ENCODE measurements at places on chromosomes 6 and 20.

DNA sequence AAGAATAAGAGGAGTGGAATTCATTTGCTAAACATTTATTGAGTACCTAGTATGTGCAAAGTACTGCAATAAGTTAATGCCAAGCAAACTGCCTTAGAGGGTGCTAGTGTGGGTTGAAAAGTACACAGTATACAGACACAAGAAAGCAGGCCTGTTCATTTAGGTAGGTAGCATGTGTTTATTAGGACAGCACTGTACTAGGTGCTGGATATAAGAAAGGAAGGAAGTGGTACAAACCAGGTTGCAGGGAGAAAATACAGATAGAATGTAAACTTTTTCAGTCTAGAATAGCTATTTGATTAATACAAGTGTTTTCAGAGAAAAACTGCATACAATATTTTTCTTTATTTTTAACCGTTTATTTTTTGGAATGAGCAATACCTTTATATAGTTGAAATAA is 68.1 kb downstream of the PHF20 start:
- DNase-seq: no peak

GRCh38 chr6:168322966-168323365 is 3.4 kb upstream of the DACT2 start:
- no peak for DNase-seq

DNA sequence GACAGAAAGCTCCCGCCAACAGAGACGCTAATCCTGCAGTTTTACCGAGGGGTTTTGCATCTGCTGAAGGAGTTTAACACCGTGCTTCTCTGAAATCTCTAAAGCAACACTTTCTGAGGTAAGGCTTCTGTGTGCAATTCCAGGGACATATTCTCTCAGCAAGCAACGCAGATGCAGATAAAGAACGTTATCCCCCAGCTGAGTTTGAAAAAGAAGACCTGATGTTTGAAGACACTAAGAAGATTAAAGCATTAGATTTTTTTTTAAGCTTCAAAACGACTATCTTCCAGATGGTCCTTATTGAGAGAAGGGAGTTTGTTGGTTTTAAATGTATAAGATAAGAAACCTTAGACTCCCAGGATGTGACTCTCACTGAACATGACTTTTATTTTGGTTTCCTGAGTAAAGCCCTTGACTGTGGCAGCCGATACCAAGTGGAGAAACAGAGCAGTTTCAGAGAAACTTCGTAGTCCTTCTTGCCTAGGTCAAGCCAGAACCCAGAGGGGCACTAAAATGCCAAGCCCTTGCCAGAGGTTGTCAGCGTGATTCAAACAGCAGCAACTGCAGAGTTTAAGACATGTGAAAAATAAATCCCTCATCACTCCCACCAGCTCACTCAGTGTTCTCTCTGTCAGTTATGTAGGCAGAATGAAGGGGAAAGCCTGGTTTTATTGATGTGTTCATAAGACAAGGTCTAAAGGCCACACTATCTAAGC is 353.3 kb upstream of the CNR1 start:
- DNase-seq: no peak

DNA sequence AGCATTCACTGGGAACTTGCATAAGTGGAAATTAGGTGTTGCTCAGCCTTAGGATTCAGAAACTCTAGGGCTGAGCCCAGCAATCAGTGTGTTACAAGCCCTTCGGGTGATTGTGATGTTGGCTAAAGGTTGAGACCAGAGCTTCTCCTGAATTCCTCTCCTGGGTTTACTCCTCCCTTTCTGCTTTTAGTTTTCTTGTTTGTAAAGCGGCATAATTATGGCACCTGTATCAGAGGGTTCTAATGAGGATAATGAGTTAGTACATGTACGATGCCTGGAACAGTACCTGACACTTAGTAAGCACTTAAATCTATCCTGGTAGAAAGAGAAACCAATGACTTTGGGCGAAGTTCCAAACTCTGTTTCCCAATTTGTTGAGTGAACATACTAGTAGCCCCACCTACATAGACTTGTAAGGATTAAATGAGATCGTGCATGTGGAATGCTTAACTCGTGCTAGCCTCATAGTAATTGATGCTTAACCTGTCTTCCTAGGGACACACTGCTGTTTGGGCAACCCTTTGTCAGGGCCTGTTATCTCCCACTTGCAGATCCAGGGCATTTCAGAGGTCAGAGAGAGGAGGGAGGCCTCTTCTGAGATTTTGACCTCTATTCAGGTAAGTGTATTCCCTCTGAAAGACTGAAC is 932 bp upstream of the EZR start:
- DNase-seq: no peak

GRCh38 chr20:14406495-14406894 is 69.1 kb upstream of the FLRT3 start:
- DNase-seq: no peak

GRCh38 chr6:46324706-46325105 is 153.9 kb upstream of the ENPP5 start:
- no peak for DNase-seq

- DNase-seq: no peak
Observed at GRCh38 chr6:1538810-1539478, 70.8 kb upstream of the FOXC1 start.

GRCh38 chr6:159184559-159184958 is 15.4 kb downstream of the FNDC1 start:
- DNase-seq: no peak

DNA sequence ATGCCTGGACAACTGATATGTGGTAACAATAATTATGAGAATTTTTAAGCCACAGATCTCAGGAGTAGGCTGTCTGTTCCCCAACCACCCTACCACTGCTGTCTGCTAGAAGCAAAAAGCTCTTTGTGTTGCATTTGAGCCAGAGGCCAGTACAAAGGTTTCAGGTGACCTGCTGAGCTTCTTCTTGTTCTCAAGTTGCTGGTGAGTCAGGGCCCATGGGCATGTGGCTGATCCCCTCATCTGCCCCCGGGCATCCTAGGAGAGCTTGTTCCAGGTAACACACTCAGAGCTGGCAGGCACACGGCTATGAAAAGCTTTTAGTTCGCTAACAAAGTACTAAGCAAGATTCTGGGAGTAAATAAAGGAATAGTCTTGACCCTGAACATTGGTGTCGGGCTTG is 285.3 kb downstream of the CDC5L start:
- no peak for DNase-seq

GRCh38 chr6:3549314-3549940 is 92.6 kb upstream of the SLC22A23 start:
- DNase-seq: peak; percentile 83

DNA sequence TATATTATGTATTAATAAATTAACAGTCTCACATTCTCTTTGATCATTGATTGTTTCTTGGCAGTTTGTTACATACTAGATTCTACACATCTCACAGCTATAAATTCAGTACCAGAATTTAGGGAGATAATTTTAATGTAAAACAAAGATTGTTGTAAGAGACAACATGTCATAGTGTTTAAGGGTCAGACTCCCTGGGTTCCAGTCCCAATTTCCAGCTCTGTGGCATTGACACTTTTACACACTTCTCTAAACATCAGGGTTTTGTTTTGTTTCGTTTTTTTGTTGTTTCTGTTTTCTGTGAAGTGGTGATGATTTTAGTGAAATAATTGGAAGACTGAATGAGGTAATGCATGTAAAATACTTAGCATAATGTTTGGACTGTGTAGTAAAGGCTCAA is 19.9 kb downstream of the ADGRB3 start:
- DNase-seq: no peak

DNA sequence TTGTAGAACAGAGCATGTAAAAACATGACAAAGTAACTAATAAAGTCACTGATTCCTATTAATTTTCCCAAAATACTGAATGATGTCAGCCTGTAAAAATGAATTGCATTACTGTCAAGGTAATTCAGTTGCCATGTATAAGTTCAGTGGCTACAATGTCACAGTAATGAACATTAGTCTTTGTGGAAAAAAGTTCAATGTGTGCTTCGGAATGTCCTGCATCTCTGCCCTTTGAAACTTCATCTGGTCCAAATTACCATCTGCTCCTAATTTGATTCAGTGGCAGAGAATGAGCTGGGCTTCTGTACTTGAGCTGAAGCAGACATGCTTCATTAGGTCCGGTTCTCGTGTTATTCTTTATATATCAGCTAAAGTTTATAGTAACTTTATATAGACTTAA is 567.4 kb downstream of the COL12A1 start:
- DNase-seq: no peak

DNA sequence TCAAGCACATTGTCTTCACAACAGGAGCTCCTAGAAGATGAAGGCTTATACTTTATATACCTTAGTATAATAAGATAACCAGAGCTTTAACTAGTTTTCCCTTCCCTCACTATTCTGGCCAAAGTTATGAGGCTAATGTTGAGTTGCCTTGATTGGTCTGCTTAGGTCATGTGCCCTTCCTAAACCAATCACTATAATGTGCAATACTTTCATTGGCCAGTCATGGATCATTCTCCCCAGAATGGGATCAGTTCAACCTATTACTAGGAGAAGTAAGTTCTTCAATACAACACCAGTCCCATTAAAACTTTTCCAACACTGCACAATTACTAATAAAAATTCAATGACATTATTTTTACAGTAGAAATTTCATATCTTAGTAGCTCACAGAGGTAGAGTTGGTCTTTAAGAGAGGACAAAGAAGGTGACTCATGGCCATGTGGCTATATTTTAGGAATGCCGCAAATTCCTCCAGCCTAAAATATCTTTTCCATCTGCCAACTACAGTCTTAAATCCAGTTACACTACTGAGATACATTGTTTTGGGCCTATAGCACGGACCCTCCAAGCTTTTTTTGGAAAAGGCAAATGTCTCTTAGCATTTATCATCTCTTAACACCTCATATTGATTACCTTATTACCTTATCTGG is 12.5 kb upstream of the POU3F2 start:
- no peak for DNase-seq

DNA sequence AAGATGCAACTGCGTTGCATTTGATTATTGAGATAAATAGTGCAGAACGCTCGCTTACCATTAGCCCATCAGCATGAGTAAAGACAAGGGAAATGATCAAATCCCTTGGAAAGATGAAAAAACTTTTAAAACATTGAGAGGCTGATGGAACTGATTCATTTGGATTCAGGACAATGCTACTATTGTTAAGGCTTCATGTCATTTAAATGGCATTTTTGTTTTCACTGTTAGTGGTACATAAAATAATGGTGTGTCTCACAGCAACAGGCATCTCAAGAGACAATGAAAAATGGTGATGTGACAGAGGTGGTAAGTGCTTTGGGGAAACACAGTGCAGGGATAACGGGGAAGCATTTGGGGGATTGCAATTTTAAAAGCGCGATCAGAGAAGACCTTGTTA is 159.7 kb upstream of the KCNG1 start:
- DNase-seq: no peak

DNA sequence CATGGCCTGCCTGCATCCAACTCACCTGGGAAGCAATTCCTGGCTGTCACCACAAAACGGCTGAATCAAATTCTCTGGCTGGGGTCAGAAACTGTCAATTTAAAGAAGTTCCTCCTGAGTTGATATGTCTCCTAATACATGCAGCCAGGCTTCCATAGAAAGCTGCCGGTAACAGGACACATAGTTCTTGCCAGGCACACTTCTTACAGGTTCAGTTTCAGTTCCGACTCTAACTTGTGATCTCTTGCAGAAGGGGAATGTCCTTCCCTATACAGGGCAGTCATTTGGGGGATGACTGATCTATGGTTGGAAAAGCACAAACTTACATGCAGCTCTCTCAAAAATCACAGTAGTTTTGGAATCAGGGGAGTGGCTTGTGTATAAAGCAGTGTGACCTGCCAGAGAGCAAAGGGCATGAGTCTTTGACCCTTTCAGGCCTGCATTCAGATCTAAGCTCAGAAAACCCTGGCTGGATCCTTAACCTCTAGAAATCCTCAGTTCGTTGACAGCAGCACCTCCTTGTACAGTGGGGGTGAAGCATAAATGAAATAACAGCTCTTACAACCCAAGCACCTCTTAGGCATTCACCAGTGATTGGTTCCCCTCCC is 195.6 kb downstream of the SCP2D1 start:
- DNase-seq: no peak

DNA sequence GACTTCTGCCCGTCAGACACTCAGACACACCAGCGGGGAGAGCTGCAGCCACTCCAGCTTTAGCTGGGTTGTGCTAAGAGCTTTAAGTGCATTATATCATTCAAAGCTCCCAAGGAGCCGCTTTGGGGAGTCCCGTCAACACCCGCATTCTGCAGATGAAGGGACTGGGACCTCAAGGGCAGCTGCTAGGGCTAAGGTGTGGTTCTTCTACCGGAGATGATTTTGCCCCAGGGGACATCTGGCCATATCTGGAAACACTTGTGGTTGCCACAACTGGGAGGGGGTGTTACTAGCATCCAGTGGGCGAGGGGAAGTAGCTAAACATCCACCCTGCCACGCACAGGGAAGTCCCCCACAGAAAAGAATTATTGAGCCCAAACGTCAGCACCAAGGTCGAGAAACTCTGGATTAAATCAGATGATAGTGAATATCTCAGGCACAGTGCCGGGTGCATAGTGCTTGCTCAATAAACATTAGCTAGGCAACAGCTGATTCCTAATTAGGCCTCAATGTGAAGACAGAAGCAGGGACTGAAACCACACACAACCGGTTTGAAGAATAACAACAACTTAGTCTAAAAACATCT is 29.6 kb downstream of the PMEPA1 start:
- DNase-seq: no peak

- DNase-seq: no peak
Observed at GRCh38 chr20:34177052-34177451, 64.2 kb upstream of the ASIP start.

Data from NCI-H774 (cell line).